KBM-7 (cell line): ENCODE measurements at places on chromosomes 1 and 21.

- no peak for DNase-seq
Measured at GRCh38 chr1:160731990-160732389, 7.1 kb upstream of the SLAMF7 start.

DNA sequence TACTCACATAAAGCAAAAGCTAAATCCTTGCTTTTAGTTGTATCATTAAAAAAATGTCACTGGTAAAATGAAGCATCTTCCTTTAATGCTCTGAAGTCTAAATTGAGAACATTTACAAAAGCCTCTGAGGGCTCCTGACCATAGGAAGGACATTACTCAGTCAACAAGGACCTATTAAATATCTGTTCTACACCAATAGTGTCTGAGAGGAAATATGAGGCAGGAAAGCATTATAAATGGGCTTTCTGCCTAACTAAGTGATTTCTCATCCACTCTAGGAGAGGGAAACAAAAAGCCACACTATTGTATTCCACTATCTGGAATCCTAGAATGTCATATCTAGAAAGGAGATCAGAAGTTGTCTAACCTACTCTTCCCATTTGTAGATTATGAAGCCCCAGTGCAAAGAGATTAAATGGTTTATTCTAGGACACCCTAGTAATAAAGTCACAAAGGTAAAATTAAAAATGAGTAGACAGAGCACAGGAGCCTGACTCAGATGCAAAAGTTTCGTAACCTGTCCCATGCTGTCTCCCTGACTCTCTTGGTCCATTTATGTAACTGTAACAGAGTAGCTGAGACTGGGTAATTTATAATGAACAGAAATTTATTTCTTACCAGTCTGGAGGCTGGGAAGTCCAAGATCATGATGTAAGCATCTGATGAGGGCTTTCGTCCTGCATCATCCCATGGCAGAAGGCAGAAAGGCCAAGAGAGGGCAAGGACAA, 17.6 kb downstream of the RGS1 start:
- DNase-seq: no peak

GRCh38 chr1:243713470-243714186, 136.4 kb downstream of the AKT3 start:
- no peak for DNase-seq

DNA sequence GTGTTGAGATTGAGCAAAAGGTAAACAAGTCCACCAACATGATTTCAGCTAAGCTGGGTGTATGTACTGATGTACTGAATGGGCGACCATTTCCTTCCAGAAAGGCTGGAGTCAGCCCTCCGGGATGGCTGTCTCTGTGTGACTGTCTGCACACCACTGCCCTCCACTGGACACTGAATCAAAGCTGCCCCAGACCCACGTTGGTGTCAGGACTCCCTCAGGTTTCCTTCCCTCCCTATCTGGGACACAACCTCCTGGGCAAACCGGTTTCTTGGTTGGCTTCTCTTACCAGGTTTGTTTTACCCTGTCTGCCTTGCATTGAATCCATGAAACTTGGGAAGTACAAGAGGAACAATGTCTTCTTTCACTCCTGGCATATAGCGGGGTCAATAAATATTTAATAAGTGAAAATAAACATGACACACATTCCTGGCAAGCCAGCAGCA, 5.3 kb upstream of the SRP9 start:
- DNase-seq: peak; percentile 78

DNA sequence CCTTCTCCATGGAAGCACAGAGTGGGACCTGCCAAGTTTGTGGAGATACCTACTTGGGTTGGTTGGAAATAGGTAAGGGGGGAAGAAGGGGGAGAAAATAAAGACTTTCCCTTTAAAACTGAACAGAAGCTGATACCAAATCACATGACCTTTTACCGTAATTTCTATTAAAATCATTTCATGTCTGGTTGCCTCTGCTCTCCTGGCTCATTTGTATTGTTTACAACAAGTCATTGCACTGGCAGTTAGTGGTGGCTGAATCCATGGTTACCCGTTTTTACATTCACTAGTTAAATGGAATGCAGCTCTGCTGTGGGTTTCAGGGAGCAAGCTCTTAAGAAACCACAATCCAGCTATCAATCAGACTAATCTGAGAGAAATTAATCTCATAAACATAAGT, 353.7 kb upstream of the ESRRG start:
- no peak for DNase-seq

- DNase-seq: no peak
Measured at GRCh38 chr1:48588061-48588460, 116.1 kb upstream of the SPATA6 start.

- DNase-seq: no peak
Measured at GRCh38 chr1:173467426-173467825, 9.7 kb upstream of the PRDX6 start.

DNA sequence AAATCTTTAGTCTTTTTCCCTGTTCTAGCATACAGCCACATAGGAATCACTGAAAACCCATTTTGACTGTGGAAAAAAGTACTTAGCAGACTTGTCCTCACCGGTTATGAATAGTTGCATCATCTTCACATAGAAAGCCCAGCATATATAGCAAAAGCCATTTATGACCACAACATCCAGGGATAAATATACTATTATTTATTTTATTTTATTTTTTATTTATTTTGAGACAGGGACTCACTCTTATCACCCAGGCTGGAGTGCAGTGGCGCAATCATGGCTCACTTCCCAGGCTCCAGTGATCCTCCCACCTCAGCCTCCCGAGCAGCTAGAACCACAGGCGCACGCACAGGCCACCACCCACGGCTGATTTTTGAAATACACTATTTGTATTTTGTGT, 175.3 kb downstream of the GALNT2 start:
- DNase-seq: no peak

- peak; percentile 60 for DNase-seq
Measured at GRCh38 chr1:61082311-61083012, at the start of gene NFIA. Gene NFIA, plus strand, starts transcription at chr1:61082561.

DNA sequence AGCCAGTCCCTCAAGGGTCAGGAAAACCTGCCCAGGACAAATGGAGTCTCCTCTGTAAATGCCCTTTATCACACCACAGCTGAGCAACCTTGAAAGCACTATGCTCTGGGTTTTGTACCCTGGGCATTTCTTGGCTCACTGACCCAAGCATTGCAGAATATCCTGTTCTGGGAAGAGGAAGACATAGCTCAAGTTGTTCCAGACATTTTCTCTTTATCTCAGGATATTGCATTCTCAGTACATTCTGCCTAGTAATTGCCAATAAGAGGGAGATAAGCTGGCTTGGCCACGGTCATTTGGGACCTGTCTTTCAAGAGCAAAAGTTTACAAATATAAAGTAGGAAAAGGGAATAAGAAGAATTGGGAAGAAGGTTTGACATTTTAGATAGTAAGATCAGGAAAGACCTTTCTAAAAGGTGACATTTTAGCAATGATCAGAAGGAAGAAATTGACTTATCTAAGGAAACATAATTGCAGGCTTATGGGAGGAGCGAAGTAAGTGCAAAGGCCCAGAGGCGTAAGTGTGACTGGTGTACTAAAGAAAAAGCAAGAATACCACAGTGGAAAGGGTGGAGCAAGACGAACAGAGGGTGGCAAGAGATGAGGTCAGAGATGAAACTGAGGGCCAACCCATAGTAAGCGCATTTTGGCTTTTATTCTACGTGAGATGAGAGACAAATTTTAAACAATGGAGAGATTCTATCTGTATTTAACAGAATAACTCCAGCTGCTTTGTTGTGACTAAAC, 394.0 kb upstream of the CXADR start:
- no peak for DNase-seq

DNA sequence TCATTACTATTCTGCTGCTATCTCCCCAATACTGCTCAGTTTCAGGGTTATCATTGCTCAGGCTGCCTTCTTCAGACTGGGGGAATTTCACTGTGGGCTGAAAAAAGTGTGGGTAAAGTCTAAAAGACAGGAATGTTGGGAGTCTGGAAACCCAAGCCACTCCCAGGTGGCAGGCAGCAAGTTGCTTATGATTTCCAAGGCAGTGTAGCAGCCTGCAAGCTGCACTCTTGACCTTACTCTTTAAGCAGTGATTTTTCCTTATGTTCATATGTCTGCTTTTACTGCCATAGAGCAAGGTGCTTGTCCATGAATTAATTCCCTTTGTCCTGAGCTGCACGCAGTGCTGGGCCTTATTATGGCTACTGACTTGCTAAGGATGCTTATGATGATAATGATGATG, 53.1 kb downstream of the PHC2 start:
- no peak for DNase-seq

DNA sequence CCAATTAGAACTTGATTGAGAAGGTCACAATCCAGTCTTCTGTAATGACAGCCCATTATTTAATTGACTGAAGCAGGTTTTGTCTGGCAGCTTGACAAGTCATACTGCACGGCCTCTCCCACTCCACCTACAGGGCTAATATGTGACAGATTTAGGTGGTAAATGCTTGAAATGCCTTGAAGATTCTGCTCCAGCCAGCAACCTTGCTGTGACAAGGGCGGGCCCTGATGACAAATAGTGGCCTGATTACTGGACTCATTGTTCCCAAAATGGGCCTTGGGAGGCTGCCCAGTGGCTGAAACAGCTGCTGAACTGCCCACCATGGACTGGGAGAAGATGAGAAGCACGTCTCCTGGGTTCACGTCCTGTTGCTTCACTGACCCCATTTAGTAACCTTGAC, 30.0 kb upstream of the CRNN start:
- no peak for DNase-seq

- DNase-seq: peak; percentile 69
Measured at GRCh38 chr1:202553560-202554038, 156.7 kb downstream of the SYT2 start.

- no peak for DNase-seq
Measured at GRCh38 chr1:154962795-154963330, 1.3 kb upstream of the PYGO2 start.

DNA sequence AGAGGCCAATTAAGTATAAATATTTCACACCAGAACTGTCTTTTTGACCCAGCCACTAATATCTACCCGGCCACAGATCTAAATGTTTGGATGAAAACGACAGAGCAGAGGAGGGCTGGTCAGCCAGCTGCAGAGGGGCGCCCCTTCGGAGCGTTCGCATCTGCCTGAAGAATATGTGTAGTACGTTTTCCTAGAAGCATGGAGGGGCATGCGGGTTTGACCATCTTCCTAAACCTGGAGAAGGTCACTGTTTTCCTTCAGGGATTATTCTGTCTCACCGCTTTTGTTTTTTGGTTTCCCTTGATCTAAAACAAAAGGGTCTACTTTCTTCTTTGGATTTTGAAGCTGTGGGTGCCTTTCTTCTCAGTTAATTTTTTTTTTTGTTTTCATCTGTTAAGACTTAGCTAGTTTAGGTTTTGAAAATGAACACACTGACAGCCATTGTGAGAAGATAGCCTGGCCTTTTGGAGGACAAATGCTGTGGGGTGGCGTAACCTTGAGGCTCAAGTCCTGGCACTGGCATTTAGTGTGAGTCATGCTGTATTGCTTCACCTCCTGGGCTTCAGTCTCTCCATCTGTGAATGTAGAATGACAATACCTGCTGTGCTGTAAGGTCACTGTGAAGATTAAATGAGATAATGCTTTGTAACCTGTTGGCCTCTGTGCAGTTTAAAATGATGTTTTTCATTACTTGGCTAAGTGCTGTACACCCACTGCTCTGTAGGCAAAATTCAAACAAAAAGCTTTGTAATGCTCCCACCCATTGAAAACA, 74.1 kb upstream of the IRF2BP2 start:
- DNase-seq: peak; percentile 31

- no peak for DNase-seq
Measured at GRCh38 chr1:156559797-156560385, 12.5 kb downstream of the IQGAP3 start.

GRCh38 chr1:5764464-5764863, 227.8 kb downstream of the NPHP4 start:
- DNase-seq: no peak

DNA sequence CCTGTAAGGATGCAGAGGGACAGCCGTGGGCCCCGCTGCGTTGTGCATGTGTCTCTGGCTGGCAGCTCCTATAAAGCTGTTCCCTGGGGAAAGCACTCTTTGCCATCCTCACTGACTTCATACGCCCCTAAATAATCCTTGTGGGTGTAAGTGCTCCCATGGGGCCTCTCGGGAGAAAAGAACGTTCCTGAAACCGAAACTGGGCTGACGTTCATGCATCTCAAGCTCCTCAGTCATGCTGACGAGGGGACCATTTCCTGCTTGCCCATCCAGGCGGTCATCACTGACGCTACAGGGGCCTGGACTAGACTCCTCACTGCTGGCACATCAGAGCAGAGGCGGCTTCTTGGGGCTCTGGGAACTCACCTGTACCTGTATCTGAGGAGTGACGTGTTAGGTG, 73.1 kb upstream of the USP24 start:
- DNase-seq: no peak

DNA sequence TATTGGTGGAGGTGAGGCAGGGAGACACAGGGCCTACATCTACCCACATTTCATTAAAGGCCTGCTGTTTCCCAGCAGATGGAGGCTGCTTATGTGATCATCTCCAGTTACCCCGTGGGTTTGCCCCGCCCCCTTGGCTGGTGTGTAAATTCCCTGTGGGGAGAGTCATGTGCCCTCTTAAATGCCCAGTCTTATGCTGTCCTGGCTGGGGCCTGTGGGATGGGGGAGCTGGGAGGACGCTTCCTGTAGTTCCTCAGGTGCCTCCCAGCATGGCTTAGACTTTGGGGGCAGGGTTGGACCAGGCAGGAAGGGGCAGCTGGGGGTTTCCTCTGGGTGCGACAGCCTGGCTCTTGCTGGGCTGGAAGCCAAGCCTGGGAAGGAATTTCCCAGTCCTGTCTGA, 15.5 kb upstream of the CITED4 start:
- DNase-seq: peak; percentile 34

- no peak for DNase-seq
Measured at GRCh38 chr1:220754212-220754917, 6.2 kb downstream of the MTARC2 start.

- DNase-seq: no peak
Measured at GRCh38 chr1:107515702-107516101, 374.9 kb downstream of the NTNG1 start.

DNA sequence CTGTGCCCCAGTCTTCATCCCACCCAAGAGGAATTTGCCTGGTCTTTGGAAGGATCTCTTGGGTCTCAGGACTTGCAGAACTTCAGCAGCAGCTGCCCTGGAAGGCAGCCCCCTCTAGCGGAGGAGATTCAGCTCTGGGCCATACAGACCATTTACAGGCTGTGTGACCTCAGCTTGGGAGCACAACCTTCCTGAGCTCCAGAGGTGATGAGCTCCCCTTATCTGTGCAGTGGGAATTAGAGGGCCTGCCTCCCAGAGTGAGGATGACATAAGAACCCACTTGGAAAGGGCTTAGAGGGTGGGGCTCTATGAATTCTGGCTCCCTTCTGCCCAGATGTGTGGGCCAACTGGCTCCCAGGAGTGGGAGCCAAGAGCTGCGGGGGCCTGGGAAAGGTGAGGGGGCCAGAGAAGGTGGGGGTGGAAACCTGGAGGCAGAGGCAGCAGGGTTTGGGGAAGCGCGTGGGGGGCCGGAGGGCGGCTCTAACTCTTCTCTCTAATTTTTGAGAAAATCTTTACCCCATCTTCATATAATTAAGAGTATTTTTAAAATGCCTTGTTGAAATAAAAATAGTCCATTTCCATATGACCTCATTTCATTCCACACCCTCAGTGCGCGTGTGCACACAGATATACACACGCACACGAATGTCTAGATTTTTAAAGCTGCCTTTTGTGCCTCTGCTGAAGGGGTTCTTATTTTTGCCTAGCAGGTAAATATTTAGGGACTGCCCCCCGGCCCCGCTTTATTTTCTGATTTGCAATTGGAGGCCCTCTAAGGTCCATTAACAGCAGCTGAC, 21.5 kb downstream of the EPHB2 start:
- DNase-seq: no peak
